ENCODE measurements at places on chromosomes 3 and 15.

- DNase-seq: no peak
Observed at GRCh38 chr15:90205050-90205848, 4.1 kb downstream of the SEMA4B start.

GRCh38 chr3:126078866-126079265, 5.1 kb downstream of the SLC41A3 start:
- no peak for DNase-seq

GRCh38 chr3:98977520-98977919, 76.0 kb upstream of the DCBLD2 start:
- DNase-seq: no peak

DNA sequence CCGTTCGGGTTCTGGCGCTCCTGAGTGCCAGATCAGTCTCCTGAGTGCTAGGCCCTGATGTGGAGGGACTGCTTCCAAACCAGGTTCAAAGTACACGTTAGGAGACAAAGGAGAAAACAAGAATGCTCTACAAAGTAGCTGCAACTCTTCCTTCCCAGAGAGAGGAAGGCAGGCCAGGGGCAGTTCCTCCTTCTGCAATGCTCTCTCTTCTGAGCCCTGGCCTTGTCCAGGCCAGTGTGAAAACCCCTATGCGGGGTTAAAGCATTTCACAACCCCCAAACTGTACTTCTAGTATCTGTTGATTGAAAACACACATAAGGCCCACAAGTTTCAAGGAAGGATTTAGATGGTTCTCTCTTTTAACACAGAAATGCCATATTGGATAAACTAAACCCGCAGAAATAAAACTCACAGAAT, 9.7 kb upstream of the CALML4 start:
- no peak for DNase-seq

- no peak for DNase-seq
Observed at GRCh38 chr3:180250172-180250571, 213.4 kb upstream of the PEX5L start.

GRCh38 chr3:194987571-194988494, 283.1 kb downstream of the XXYLT1 start:
- no peak for DNase-seq

DNA sequence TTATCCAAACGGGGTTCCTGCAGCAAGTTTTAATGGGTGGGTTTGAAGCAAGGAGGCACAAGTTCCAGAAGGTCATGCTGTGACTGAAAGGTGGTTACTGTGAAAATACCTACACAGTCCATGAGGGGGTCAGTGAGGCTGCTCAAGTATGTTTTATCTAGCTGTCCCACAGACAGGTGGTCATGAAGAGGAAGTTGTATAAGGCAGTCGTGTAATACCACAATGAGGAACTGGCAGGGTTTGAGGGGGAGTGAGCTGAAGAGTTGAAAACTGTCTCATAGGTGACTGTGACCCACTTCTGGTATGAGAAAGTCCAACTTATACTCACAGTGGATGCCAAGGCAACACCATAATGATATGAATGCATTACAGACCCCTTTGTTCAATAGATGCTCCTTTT, 856.8 kb downstream of the OTOL1 start:
- DNase-seq: no peak

DNA sequence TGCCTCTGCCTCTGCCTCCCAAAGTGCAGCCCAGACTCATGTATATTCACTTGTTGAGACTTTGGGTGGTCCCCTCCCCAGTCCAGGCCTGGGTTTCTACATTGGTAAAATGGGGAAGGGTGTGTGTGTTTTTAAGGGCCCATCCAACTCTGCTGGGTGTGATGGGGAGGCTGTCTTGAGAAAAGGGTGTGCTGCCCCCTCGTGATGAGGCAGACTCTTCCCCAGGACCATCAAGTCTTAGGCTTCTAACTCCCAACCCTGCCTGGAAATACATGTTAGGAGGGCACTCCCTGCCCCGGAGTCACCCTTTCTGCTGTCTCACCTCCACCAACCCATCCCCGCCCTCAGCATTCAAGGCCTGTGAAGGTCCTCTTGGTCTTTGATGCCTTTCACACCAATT, 4.4 kb upstream of the PTPN23 start:
- DNase-seq: peak; percentile 14

- DNase-seq: no peak
Observed at GRCh38 chr15:92719021-92719420, 63.4 kb upstream of the FAM174B start.

DNA sequence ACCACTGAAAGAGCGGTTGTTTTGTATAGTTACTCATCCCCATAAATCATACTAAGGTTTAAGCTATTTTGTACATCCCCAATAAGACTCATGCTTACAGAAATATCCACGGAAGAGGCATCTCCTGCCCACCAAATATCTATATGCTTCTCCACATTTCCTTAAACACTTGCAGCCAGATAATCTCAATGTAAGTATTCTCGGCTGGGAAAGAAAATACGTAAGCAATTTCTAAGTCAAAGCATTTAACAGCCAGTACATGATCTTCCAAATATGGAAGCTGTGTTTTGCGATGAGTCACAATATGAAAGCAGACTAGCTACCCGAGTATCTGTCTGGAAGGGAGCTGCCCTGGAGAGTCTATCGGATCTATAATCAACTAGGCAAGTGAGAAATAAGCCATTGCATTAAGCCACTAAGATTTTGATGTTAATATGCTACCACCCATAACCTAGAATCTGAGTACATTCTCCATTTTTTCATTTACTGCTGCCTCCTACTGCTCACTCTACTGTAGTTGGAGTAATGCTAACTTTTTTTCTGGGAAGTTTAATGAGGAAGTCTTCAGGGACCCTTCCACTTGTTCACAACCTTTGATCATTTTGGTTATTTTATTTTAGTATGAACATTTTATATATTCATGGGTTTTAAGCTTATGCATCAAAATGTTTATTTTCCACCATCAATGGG, 26.9 kb upstream of the ZMAT3 start:
- no peak for DNase-seq

DNA sequence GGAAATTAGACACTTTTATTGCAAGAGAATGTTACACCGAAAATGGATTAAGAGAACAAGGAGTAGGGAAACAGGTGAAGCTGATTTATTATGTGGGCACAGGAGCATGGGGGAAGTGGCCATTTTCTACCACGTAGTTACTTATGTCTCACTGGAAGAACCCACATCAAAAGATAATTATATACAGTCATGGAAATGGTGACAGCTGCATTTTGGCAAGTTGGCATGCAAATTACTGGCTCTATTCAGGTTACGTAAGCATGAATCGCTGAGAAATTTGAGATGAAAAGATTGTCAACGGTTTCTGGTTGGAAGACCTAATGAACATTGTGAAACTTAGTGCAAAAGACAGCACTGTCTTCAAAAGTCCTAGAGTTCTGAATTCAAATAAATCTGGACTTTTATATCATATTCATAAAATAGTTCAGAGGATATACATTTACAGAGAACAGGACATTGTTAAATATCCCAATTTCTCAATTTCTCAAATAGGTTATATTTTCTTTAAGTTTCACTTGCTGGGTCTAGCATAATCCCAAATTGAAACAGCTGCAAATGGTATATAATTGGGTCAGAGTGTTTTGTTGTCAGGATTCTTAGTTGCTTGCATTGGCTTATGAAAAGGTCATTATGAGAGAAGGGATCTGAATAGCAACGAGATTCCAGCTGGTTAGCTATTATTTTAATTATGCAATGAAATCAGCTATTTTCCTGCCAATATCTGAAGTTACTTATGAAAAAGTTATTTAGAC, 567.8 kb downstream of the ZPLD1 start:
- DNase-seq: no peak

GRCh38 chr15:49135911-49136310, 19.5 kb downstream of the COPS2 start:
- DNase-seq: no peak

- DNase-seq: no peak
Observed at GRCh38 chr3:107198581-107199181, 178.6 kb upstream of the CCDC54 start.

DNA sequence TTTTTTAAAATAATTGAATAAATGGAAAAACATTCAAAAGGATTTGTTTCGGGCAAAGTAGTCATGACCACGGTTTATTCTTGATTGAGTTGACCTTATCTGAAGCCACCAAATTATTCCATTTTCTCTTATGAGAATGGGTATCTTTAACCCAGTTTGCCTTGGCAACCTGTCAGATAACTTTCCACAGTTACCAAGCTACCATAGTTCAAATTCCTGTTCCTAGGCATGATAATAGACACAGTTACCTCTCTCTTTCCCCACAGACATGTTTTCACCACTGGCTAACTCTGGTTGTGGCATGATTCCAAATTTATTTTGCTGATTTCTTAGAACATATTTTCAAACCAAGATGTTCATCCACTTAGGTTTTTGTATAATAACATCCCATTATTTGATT, 84.9 kb downstream of the NECTIN3 start:
- no peak for DNase-seq

GRCh38 chr3:87197531-87197930, 29.6 kb upstream of the CHMP2B start:
- no peak for DNase-seq

DNA sequence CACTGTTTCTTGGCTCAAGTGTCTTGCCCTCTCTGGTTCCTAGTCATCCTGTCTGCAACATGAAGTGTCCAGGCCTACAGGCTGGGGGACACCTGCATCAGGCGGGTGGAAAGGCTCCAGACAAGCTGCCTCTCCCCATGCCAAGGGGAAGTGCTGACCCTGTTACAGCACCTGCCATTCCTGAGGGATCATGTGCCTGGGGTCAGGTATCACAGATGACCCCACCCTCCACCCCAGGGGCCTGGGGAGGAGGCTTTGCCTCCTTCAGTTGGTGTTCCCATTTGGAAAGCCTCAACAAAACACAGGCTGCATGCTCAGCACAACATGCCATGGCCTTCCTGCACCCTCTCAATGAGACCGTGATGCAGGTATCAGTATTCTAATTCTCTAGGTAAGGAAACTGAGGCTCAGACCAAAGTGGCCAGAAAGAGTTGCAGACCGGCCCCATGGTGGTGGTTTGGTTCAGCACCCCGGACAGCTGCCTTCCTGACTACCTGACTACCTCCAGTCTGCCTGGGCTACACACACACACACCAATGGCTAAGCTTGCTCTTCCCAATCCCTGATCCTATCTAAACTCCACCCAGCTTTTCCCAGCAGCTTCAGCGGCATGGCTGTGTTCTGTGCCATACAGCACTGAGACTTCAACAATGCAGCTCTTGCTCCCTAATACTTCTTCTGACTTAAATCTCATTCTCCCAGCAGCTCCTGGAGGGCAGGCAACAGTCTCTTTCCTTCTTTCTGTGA, 69.7 kb upstream of the LINGO1 start:
- DNase-seq: peak; percentile 87

DNA sequence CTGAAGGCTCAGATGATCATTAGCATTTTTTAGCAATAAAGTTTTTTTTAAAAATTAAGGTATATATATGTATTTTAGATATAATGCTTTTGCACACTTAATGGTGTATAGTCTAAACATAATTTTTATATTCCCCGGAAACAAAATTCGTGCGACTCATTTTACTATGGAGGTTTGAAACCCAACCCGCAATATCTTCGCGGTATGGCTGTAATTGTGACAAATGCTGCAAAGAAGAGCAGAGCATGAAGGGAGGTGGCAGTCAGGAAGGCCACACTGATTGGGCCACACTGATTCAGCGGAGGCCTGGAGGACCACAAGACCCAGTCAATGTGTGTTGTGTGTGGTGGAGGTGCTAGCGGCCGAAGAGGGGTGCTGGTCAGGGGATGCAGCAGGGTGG, 4.5 kb upstream of the CYP8B1 start:
- no peak for DNase-seq

DNA sequence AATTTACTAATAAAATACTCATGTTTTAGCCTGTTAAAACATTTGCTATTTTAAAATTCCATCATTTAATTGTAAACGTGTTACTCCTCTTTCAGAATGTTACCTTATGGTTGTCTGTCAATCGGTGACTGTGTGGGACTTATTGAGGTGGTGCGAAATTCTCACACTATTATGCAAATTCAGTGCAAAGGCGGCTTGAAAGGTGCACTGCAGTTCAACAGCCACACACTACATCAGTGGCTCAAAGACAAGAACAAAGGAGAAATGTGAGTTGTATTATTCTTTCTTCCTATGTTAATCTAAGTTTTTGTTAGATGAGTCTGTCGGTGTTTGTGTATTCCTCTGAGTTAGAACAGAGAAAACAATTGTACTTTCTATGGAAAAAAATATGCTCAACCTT, 21.7 kb downstream of the KCNMB3 start:
- peak; percentile 7 for DNase-seq

GRCh38 chr15:74540161-74540760, 759 bp upstream of the ARID3B start:
- peak; percentile 43 for DNase-seq

DNA sequence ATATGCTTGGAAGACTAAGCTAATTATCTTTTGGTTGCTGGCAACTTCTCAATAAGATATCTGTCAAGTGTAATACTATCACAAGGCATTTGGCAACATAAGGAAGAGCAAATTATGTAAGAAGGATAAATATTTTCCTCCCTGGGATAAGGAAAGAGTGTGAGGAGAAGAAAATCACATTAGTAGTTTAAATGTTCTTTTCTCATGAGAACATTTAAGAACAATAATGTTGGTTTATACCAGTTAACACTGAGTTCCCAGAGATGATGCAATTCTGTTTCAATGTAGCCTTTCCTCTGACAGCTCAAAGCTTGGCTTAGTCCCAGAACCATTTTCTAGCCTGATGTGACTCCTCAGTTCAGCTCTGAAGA, 66.1 kb upstream of the NPHP3 start:
- no peak for DNase-seq

- no peak for DNase-seq
Observed at GRCh38 chr15:98876451-98877369, 130.9 kb downstream of the PGPEP1L start.

- DNase-seq: peak; percentile 56
Observed at GRCh38 chr3:65052101-65052500, 364.3 kb upstream of the ADAMTS9 start.

- DNase-seq: no peak
Observed at GRCh38 chr3:177529071-177529550, 331.8 kb upstream of the TBL1XR1 start.

DNA sequence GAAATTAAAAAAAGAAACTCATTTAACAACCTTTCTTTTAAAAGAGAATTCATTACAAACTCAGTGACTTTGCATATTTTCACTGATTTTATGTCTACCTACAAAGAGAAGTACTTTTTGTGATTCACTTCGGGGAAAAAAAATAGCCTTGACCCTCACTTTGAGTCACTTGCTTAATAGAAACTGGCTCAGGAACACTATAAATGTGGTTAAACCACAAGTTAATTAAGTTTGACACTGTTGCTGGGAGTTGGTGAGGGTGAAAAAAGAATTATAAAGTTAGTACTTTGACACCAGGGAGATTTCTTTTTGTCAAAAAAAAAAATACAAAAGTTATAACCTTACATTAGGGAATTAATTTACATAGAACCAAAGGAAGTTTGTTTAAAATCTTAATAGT, 810.9 kb downstream of the NR2F2 start:
- no peak for DNase-seq

GRCh38 chr15:69579950-69580618, 127.5 kb downstream of the RPLP1 start:
- no peak for DNase-seq
